Small intestine (tissue), 16 donors: ENCODE measurements at places on chromosomes 4 and X. TPM values are rescaled to one million over a fixed set of nuclear protein-coding genes. Genes with fewer than 3 reads are reported as not detected.

LPAR4 gene
- polyA plus RNA-seq: 1.8 TPM

SH3D19 gene
- 68.2 TPM for polyA plus RNA-seq

ARHGAP24 gene
- 1.1 TPM for polyA plus RNA-seq

MAGEA2B gene
- polyA plus RNA-seq: not detected

DNA sequence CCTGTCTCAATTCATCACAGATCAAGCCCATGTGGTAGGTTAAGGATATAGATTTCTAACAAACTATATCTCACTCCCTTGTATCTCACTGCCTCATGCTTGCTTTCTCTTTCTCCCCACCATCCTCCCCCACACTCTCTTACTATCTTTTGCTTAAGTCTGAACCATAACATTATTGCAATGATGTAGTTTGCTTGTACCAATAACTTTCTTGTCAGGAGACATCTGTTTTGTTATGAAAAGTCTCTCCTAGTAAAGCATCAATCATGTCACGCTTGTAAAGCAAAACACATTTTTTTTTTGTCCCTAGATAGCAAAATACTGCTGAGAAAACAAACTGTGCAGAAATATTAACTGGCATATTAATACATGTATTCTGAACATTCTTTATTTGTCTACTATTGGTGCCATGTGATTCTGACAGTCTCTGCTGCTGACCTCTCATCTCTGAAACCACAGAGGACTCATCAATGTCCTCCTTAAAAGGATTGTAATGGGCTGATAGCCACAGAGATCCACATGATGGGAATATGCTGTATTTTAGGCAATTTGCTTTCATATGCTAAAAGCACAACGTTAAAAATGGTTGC is 217.5 kb downstream of the VEGFC start:
- H3K27me3 ChIP-seq: no peaks in the 10 kb centered on the region
- H3K4me1 ChIP-seq: no peaks in the 10 kb centered on the region
- H3K4me3 ChIP-seq: no peak overlapping the region
- H3K36me3 ChIP-seq: no peaks in the 10 kb centered on the region

- DNase-seq: no peak
- H3K27ac ChIP-seq: no peak overlapping the region
- H3K4me1 ChIP-seq: no peaks in the 10 kb centered on the region
- H3K36me3 ChIP-seq: no peaks in the 10 kb centered on the region
- H3K27me3 ChIP-seq: no peaks in the 10 kb centered on the region
Measured at GRCh38 chr4:14518136-14518535, 484.1 kb upstream of the CPEB2 start.

- H3K27me3 ChIP-seq: peaks cover 2% of the 10 kb centered on the region
- H3K4me3 ChIP-seq: no peak overlapping the region
- no peak overlapping the region for H3K27ac ChIP-seq
- H3K4me1 ChIP-seq: no peaks in the 10 kb centered on the region
Measured at GRCh38 chrX:135477576-135477975, 42.9 kb upstream of the INTS6L start.

DNA sequence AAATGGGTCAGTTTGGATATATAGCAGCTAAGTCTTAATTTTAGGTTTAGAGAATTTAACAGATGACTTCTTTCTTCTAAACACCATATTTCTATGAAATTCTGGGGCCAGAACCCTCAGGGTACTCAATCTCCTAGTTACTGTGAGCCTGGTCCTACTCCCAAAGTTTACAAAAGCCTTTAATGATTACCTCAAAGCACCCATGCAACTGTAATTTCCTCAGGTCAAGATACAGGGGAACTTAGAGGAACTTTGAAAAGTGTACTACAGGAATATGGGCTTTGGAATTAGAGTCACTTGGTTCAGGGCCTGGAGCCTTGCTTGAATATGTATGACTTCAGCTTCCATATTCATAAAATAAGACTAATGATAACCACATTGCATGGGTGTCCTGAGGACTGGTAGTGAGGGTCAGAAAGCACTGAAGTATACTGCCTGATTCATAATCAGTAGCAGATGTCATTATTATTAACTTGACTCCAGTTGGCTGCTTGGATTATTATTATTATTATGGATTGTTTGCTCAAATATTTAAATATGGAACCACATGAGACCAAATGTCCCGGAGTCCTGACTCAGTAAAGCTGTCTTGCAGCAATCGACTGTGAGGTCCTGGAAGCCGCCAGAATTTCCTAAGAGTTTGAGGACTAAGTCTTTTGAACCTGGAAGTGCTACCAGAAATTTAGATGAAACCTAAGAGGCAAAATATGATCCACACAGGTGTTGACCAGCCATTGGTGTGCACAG is 2.0 kb upstream of the ADH7 start:
- H3K4me1 ChIP-seq: no peaks in the 10 kb centered on the region
- no peaks in the 10 kb centered on the region for H3K27me3 ChIP-seq
- DNase-seq: no peak

- DNase-seq: peak; percentile 41
- H3K4me3 ChIP-seq: no peak overlapping the region
- peak overlapping the region; percentile 63 for H3K27ac ChIP-seq
- no peaks in the 10 kb centered on the region for H3K36me3 ChIP-seq
Measured at GRCh38 chr4:57102050-57102624, 8.0 kb downstream of the IGFBP7 start.

- H3K27me3 ChIP-seq: no peaks in the 10 kb centered on the region
- H3K4me3 ChIP-seq: no peak overlapping the region
- no peak overlapping the region for H3K27ac ChIP-seq
- no peak for DNase-seq
- H3K36me3 ChIP-seq: no peaks in the 10 kb centered on the region
Measured at GRCh38 chr4:40317916-40318658, 17.0 kb upstream of the CHRNA9 start.

DNA sequence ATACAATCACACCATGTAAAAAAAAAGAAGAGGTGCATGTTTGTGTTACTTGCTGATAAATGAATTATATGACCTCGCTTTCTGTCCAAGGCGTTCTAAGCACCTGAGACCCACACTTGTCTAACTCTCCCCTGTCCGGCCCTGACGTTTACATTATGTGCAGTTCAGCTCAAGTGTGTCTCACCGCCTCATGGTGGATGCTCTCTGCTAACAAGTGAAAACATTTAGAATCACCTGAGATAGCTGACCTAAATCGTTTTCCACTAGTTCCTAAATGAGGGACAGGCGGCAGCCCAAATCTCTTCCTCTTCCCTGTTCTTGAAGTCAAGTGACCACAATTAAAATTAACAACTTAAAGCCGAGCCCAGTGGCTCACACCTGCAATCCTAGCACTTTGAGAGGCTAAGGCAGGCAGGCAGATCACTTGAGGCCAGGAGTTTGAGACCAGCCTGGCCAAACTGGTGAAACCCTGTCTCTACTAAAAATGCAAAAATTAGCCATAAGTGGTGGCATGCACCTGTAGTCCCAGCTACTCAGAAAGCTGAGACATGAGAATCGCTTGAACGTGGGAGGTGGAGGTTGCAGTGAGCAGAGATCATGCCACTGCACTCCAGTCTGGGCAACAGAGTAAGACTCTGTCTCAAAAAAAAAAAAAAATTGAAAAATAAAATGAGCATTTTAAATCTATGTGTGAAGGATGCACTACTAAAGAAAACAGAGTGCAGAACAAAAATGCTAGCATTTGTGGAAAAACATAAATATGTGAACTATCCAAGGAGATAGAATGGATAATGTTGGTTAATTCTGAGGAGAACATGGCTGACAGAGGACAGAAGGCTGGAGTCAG is 3.9 kb upstream of the TIFA start:
- no peaks in the 10 kb centered on the region for H3K27me3 ChIP-seq
- DNase-seq: no peak
- no peaks in the 10 kb centered on the region for H3K36me3 ChIP-seq
- H3K27ac ChIP-seq: no peak overlapping the region
- H3K4me1 ChIP-seq: peaks cover 8% of the 10 kb centered on the region

GRCh38 chr4:112531146-112531545 is 15.2 kb upstream of the NEUROG2 start:
- no peak for DNase-seq
- no peaks in the 10 kb centered on the region for H3K4me1 ChIP-seq
- H3K27me3 ChIP-seq: peaks cover 2% of the 10 kb centered on the region
- no peak overlapping the region for H3K4me3 ChIP-seq

- H3K4me1 ChIP-seq: no peaks in the 10 kb centered on the region
- H3K4me3 ChIP-seq: no peak overlapping the region
Measured at GRCh38 chrX:95995583-95995982, 689.1 kb upstream of the DIAPH2 start.

DNA sequence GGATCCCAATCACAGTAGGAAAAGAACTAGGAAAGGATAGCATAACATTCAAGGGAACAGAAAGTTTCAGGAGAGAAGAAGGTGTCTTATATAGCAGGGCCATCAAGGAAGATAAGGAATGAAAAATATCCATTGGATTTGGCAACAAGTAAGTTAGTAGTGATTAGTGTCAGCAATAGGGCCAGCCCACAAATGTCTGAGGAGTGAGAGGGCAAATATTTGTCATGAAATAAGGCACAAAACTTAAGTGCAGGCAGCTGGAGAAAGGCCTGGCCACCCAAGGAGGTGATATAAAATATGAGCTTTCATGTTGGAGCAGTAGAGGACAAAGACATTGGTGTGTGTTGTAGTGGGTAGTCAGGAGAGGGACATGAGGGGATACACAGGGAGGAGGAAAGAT is 132.1 kb downstream of the COL4A6 start:
- DNase-seq: no peak
- H3K27ac ChIP-seq: no peak overlapping the region
- no peaks in the 10 kb centered on the region for H3K36me3 ChIP-seq
- H3K4me3 ChIP-seq: no peak overlapping the region
- no peaks in the 10 kb centered on the region for H3K27me3 ChIP-seq

DNA sequence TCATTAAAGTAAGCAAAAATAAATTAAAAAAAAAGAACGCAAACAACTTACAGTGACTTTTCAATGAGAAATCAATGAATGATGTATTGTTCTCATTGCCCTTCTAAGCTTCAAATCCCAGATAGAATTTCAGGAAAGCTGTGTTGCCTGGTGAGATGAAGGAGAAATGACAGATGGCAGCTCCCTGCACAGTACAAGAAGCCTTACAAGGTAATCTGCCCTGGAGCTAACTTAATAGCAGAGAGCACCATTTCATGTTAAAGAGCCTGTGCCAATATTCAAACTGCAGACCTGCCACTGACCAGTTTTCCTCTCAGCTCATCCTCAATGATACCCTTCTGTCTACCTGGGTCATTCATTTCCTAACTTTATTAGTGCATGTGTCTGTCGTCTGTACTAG is 54.0 kb downstream of the GC start:
- no peak for DNase-seq
- H3K27ac ChIP-seq: no peak overlapping the region
- no peaks in the 10 kb centered on the region for H3K4me1 ChIP-seq
- no peak overlapping the region for H3K4me3 ChIP-seq
- H3K36me3 ChIP-seq: no peaks in the 10 kb centered on the region
- no peaks in the 10 kb centered on the region for H3K27me3 ChIP-seq

GRCh38 chr4:88533088-88533790 is 9.7 kb upstream of the PYURF start:
- H3K4me3 ChIP-seq: no peak overlapping the region
- H3K27me3 ChIP-seq: no peaks in the 10 kb centered on the region
- H3K36me3 ChIP-seq: no peaks in the 10 kb centered on the region
